Activated CD4-positive, alpha-beta T cell treated with anti-CD3 and anti-CD28 coated beads for 24 hours (primary cell): ENCODE measurements at places on chromosomes 6 and 20.

GRCh38 chr6:142331075-142331551, 29.3 kb downstream of the ADGRG6 start:
- no peak for DNase-seq

DNA sequence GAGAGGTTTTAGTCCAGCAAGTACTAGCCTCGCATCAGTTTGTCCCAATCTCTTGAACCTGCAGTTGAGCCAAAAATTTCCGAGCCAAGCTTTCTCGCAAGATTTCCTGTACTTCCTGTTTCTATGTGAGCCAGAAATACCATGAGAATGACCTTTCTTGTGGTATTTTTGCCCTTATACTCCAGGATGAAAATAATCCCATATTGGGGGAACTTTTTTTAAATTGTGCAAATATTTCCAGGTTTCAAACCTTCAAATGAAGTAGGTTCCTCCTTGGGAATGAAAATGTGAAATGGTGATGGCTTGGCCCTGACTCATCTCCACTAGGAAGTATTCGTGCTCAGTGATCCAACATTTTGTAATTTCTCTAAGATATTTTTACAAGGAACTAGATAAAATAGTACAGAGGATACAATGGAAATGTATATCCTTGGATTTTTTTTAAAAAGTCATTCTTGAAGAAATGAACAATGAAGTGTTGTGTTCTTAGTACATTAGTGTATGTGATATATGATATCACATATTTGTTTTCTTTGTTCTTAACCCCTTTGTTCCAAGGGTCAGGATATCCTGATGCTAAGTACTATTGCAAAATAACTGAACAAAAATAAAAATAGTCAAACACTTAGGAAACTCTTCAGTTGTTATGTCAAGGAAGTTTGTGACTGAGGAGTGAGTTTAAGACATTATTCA, 184.0 kb downstream of the PDE7B start:
- no peak for DNase-seq

GRCh38 chr6:14348389-14348788, 230.8 kb downstream of the CD83 start:
- DNase-seq = no peak

GRCh38 chr6:127807806-127808517, 92.9 kb downstream of the THEMIS start:
- no peak for DNase-seq

DNA sequence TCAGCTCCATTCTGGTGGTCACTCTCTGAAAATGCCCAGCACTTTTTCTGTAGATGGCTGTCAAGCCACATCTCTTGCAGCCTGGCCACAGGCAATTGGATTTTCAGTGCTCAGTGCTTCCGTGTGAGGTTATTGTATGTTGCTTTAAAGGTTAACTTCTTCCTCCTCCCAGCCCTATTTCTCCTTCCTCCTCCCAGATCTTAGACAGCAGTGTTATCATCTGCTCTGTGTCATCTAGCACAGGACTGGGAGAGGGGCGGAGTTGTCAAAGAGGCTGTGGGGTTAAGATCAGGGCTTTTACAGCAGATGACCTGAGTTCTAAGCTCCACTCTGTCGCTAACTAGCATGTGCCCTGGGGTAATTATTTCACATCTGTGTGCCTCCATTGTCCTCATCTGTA, 129.0 kb downstream of the PHACTR3 start:
- DNase-seq = no peak

GRCh38 chr6:69771158-69771906, 25.5 kb downstream of the LMBRD1 start:
- DNase-seq = no peak

GRCh38 chr6:51678905-51679620, 408.4 kb downstream of the PKHD1 start:
- DNase-seq = no peak

GRCh38 chr6:116773886-116774285, 8.4 kb upstream of the FAM162B start:
- DNase-seq = no peak

GRCh38 chr6:35275744-35276260, 16.3 kb downstream of the ZNF76 start:
- DNase-seq = no peak

GRCh38 chr6:111329882-111330633, 153.0 kb downstream of the REV3L start:
- DNase-seq = no peak

GRCh38 chr20:49982346-49983122, at the start of gene SNAI1:
Gene SNAI1, plus strand, starts transcription at chr20:49982980. Its CDS starts 80 bp downstream, at chr20:49983060.
- DNase-seq = peak; percentile 58

DNA sequence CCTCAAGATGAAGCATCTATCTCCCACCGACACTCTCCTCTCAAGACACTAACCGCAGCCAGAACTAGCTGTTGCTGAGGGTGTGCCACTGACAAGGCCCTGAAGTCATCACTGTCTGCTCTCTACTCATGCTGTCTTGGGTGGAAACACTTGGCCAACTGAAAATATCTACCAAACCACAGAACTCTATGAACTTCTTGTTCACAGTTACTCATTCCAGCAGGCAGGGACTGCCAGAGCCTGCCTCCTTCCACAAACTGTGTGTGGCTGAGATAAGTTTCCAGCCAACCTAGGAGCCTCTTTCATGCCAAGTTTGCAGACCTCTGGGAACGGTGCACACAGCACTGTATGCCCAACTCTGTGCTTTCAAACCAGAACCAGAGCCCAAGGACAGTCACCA, 45.5 kb upstream of the NXT1 start:
- no peak for DNase-seq

- no peak for DNase-seq
Observed at GRCh38 chr6:118263921-118264486, 284.1 kb upstream of the PLN start.

- no peak for DNase-seq
Observed at GRCh38 chr6:127288705-127289104, 22.0 kb downstream of the RNF146 start.

DNA sequence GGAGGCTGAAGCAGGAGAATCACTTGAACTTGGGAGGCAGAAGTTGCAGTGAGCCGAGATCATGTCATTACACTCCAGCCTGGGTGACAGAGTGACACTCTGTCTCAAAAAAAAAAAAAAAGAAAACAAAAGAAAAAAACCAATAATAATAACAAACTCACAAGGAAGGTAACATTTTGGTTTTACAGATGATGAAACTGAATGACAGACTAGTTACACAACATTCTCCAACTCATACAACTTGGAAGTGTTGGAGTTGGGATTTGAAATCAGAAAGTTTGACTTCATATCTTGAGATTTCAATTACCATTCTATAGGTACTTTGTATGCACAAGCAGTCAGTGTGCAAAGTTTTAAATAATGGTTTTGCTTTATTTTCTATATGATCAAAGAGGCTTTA, 10.2 kb downstream of the TPD52L1 start:
- no peak for DNase-seq

- DNase-seq = no peak
Observed at GRCh38 chr20:38804682-38805501, 605 bp upstream of the PPP1R16B start.

DNA sequence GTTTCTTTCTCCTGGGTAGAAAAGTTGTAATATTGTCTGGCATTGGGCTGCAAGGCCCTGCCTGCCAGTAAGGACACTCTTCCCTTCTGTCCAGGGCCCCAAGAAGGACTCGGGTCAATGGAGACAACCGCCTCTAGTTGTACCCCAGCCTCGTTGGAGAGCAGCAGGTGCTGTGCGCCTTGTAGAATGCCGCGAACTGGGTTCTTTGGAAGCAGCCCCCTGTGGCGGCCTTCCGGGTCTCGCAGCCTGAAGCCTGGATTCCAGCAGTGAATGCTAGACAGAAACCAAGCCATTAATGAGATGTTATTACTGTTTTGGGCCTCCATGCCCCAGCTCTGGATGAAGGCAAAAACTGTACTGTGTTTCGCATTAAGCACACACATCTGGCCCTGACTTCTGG, 37.0 kb downstream of the PLCG1 start:
- no peak for DNase-seq

DNA sequence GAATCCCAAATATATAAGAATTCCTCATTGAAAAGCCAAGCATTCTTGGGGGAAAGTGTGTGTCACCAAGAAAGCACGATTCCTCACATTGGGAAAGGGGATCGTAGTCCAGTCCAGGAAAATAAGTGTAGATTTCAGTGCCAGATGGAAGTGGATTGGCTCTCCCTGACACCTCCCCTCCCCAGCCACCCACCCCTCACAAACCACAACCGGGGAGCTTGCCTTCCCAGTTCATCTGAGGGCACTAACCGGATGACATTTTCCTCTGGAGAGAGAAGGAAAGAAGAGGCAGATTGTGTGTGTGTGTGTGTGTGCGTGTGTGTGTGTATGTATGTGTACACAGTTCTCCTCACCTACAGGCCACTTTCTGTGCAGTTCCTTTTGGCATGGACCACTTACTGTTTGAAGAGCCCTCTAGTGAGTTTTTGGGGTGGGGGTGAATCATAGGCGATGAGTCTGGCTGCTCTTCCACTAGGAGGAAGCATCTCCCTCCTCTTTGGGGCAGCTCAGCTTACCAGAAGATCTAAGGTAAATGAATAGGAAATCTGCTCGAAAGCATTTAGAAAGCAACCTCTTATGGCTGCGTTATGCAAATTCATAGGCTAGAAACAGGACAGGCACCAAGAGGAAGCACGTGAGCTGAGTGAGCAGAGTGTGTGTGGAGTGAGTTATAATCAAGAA, 20.8 kb downstream of the DAAM2 start:
- no peak for DNase-seq

GRCh38 chr6:32151863-32152768, at the start of gene PRRT1:
Gene PRRT1, minus strand, starts transcription at chr6:32151939. Its CDS starts 112 bp downstream, at chr6:32151827.
- no peak for DNase-seq

GRCh38 chr20:35547329-35547728, 5.5 kb downstream of the ERGIC3 start:
- DNase-seq = no peak

DNA sequence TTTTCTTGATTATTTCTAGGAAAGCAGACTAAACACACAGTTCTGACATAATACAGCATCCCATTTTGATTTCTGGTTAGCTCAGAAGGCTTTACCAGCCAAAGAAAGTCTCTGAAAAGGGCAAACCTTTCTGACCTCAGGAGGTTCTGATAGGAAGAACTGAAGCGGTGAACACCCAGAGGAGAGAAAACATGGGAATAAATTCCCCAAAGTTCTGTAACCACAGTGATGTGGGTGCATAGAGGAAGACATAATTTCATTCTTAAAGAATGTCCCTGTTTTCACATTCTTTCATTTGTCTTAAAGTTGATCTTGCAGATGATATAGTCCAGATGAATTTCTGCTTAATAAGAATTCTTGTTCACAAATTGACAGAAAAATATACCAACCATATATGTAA, 60.3 kb downstream of the RSPO3 start:
- DNase-seq = no peak

DNA sequence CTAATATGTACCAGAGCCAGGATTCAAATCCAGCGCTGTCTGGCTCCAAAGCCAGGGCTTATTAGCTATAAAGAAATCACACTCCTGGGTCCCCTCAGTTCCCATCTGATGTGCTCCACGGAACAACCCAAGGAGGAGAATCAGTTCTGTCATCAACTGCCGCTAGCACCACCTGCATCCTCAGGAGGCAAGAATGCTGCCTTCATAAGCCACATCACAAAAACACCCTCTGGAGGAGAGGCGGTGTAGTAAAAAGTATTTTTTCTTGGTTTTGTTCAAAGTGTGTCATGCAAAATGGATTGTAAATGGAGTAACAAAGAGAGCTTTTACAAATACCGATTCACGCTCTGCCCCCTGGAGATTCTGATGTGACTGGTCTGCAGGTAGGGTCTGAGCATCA, 57.1 kb downstream of the TNFRSF21 start:
- DNase-seq = no peak

- DNase-seq = no peak
Observed at GRCh38 chr6:140846503-140847261, 1286.0 kb upstream of the GJE1 start.

- DNase-seq = no peak
Observed at GRCh38 chr20:20849161-20849560, 136.7 kb upstream of the RALGAPA2 start.

- no peak for DNase-seq
Observed at GRCh38 chr6:148596891-148597455, 149.9 kb upstream of the UST start.

GRCh38 chr6:53811082-53811481, 16.3 kb downstream of the LRRC1 start:
- no peak for DNase-seq

DNA sequence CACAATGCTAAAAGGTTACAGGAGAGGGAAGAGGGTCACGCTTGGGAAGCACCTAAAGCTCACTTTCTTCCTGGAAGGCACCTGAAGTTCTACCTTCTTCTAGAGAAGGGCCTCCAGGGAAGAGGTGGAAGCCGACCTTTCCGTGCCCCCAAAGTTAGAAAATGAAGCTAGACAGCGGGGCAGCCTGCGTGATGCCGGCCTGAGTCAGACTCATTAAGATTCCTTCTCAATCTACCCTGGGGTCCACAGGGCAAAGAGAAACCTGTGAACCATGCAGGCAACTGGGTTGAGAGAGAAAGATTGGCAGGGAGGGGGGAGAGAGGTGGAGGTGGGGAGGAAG, 54.8 kb upstream of the CCDC167 start:
- no peak for DNase-seq

DNA sequence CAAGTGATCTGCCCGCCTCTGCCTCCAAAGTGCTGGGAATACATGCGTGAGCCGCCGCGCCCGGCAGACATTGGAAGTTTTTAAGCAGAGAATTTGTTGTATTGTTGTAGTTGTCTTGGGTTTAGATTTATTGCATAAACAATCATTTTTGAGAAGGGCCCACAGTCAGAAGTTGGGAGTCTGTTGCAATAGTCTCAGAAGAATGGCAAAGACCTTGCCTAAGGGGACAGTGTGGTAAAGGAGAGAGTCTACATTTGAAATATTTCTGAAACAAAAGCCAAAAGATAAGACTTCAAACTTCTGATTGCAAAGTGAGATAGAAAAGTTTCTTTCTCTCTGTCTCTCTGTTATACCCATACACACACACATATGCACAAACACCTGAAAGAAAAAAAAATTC, 22.5 kb downstream of the HFE start:
- DNase-seq = no peak

GRCh38 chr6:159874435-159874834, 16.4 kb upstream of the MAS1 start:
- DNase-seq = no peak

- no peak for DNase-seq
Observed at GRCh38 chr20:38043512-38044300, 10.2 kb downstream of the RPRD1B start.

DNA sequence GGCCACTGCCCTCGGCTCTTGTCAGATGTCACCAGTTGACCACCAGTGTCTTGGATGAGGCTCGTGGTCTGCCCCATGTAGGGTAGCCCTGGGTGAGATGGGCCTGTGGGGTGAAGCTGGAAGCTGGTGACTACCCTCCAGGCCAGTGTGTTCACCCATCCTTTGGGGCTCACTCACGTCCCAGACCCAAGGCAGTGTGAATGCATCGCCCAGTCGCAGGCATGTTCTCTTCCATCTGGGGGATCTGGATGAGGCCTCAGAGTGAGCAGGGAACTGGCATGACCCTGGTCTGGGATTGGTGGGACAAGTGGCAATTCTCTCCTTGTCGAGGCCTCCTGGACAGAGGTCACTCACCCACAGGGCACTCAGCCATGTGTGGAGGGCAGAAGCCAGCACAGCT, 120.1 kb upstream of the PHACTR3 start:
- DNase-seq = no peak
